GM12891 (cell line): ENCODE measurements at places on chromosomes 2 and 18.

DNA sequence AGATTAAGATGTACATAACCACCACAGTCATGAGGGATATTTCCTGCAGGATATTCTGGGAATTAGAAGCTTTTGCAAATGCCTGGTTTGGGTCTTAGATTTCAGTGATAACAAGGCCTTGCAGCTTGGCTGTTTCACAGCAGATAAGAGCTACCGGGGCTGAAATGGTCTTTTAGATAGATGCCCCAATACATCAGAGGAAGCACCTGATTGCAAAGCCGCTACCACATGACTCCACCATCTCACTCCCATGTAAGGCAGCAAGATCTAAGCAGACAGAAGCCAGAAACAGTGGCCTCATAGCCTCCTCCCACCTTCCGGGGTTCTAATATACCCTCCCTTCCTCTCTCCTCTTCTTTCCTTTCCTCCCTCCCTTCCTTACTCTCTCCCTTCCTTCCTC, 31.1 kb upstream of the EPG5 start:
- no peak for DNase-seq

- DNase-seq = no peak
Measured at GRCh38 chr2:71756280-71756906, 303.0 kb downstream of the DYSF start.

DNA sequence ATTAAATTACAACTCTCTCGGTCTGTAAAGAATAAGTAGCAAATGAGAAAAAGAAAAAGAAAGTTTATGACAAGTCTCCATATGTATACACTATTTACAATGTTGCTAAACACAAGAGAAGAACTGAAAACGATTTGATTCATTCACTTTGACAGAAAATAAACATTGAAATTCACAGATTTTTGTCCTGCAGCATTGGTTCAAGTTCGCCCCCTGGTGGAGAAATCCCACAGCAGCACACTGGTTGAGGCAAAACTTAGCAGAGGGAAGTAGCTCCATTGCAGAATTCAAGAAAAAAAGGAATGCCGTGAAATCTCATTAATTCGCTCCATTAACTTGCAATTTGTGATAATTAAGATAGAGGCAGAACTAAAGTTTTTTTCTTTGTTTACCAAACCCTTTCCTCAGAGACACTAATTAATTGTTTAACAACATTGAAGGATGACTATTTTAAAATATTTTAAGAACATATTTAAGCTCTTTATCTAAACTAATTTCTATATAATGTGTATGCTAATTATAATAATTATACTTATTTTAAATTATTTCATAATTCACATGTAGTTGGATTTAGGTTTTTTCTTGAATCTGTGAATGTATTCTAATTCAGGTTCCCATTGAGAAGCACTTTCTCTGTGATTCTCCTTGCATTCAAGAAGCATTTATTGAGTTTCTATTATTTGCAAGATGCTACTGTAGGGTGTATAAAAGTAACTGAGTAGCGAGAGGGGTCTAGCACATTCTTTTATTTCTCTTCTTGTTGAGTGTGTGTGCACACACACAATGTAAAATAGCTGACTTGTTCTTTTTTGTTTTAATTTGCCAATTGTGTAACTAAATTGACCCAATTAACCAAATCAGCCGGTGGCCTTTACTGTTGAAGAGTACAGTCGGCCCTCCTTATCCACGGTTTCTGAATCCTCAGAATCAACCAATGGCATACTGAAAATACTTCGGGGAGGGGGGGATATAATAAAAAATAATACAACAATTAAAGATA, 74.1 kb downstream of the COL4A3 start:
- peak; percentile 27 for DNase-seq

- no peak for DNase-seq
Measured at GRCh38 chr18:44884431-44884830, 203.7 kb downstream of the SETBP1 start.

DNA sequence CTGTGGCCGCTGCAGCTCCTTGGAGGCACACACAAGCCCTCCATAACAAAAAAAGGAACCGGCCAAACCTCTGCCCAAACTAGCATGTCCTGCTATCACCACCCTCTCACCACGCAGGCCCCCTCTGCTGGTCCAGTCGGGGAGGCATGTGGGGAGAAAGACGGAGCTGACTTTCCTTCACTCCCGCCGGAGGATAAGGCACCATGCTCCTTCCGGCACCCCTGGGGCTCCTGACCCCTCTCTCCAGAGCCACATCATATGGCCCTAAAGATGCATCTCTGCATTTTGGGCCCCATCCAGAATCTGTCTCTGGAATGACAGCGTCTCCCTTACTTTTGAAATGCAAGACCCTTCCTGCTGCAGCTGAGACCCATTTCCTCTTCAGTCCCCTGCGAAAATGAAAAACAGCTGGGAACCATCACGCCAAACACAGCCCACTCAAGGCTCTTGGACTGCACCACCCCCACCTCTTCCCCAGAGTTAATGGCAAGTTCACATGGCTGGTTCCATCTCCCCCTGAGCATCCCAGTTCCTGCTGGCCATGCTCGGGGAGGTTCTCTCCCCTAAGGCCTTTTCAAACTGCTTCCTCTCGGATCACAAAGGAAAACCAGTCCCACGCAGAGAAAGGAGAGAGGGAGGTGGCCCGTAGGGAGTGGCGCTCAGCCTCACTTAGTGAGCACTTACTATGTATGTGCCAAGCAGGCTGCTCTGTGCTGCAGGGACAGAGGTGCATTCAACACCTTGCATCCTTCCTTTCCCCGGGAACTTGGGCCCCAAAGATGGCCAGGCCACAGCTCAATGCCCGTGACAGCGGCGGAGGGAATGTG, 35.2 kb upstream of the MLPH start:
- no peak for DNase-seq

DNA sequence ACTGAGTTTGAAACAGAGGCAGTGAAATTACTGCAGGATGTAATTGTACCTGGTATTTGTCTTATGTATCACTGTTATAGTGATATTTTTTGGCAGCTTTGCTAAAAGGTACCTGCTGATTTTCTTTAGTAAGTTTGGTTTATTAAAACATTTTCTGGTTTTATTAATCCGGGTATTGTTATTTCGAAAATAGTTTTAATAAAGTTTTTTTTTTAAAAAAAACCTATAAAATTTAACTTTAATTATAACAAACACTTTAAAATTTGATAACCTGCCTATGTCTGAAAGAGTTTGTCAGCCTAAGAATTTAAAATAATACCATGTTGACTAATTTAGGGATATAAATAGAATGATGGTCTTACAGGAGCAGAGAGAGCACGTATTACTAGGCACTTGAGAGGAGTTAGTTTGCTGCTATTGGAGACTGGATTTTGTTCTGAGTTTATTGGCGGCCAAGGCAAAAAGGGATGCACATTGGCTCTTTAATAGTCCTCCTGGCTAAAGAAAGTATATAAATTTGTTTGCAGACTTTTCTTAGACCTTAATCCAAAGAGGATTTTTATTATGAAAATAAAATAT, 12.1 kb downstream of the EHBP1 start:
- no peak for DNase-seq
